BE2C (cell line): ENCODE measurements at places on chromosomes 3 and 15.
A peak's percentile ranks its signal among the peaks of the same experiment; 100 is the strongest.

DNA sequence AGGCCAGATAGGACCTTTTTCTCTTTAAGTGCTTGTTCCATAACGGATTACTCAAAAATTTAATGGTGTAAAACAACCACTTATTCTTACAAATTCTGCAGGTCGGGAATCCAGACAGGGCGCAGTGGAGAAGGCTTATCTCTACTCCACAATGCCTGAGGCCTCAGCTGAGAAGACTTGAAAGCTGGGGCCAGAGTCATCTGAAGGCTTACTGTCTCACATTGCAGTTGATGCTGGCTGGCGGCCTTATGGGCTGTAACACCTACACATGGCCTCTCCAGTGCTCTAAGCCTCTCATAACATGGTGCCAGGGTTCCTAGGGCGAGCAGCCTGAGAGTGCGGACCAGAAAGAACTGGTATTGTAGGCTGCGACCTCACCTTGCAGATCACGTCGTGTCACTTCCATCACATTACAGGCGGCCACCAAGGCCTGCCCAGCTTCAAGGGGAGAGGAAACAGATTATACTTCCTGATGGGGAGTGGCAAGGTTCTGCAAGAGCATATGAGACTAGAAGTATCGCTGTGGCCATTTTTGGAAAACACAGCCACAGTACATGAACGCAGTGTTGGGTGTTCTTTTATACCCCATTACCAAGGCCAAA, 32.4 kb downstream of the CMTM7 start:
- no peak for DNase-seq

DNA sequence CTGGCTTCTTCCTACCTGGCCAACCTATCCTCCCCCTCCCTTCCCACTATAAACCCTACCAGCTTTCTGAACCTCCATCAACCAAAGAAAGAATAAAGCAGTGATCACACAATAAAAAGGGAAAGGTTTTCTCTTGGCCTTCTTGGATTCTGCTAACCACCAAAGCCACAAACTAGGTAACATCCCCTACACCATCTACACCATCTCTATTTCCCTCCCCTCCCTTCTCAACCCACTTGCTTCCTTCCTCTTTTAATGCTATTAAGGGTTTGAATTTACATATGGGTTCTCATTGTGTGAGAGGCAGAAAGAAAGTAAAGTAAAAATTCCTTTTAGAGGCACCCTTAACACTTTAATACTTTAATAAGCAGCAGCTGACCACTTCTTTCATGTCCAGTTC, 25.8 kb upstream of the RSL24D1 start:
- DNase-seq: no peak

GRCh38 chr3:113250566-113250965, 39.2 kb downstream of the BOC start:
- no peak for DNase-seq

- DNase-seq: peak; percentile 85
Observed at GRCh38 chr15:90071220-90071807, 31.0 kb downstream of the IDH2 start.

DNA sequence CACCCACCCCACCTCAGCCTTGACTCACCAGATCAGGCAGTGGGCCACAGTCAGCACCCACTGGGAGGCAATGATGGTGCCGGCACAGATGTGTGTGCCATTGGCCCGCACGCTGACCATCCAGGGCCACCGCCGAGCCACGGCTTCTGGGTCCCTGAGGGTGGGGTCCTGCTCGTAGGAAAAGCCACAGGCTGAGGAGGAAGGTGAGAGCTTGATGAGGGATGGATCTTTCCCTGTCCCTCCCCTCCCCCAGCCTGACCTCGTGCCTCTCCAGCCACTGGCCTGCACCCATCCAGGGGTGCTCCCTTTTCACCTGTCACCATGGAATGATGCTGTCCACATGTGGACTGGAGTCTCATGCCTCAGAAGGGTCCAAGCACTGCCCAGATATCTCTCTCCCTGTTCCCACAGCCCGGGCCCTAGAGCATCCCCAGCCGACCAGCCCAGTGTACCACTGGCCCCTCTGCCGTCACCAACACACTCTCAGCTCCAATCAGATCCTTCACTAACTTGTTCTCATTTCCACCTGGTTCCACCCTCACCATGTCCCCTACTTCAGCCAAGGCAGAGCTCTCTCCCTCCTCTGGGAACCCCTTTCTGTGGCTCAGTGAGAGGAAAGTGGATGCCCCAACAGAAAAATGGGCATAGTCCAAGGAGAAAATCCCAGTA, 2.0 kb downstream of the PRSS50 start:
- DNase-seq: no peak

DNA sequence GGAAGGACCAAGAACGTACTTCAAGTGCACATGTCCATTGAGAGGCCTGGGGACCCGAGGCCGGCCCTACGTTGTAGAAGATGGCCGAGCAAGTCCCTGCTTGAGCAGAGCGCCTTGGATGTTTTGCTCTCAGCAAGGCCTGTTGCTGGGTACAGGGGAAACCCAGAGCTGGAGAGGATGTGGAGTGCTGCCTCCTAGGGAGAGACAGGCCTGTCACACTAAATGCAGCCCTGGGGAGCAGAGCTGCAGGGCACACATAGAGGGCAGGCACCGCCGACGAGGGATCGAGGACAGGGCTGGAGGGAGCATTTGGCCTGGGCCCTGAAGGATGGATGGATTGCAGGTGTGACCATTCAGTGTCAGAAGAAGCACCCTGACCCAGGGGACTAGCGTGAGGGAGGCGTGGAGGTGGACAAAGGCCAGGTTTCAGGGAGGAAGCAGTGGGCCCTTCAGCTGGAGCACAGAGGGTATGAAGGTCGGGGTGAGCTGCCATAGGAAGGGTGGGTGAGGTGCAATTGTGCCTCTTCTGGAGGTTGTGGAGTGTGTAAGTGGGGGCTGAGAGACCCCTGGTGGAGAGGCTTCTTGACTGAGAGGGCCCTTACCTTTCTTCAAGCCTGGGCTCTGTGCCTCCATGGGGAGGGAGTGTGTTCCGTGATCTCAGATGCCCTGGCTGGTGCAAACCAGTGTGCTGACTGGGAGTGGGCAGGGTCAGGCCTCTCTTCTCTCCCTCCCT, 142.4 kb downstream of the CHDH start:
- no peak for DNase-seq

DNA sequence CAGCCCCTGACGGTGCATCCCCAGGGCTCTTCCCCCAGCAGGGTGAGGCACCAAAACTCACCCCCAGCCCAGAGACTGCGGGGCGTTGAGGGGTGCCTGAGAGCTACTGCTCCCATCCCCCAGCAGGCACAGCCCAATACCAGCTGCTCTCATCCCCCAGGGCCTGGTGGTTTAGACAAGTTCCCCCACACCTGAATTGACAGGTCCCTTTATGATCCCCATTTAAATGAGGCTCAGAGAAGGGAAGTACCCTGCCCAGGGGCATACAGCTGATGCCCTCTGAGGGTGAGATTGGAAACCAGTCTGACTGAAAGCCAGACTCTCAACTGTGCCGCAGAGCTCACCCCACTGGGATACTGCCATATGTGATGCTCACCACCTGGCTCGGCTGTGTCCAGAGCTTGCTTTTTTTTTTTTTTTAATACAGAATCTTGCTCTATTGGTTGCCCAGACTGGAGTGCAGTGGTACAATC, 20.1 kb downstream of the DUSP7 start:
- DNase-seq: no peak

GRCh38 chr15:85667491-85668424, 127.0 kb downstream of the KLHL25 start:
- no peak for DNase-seq

DNA sequence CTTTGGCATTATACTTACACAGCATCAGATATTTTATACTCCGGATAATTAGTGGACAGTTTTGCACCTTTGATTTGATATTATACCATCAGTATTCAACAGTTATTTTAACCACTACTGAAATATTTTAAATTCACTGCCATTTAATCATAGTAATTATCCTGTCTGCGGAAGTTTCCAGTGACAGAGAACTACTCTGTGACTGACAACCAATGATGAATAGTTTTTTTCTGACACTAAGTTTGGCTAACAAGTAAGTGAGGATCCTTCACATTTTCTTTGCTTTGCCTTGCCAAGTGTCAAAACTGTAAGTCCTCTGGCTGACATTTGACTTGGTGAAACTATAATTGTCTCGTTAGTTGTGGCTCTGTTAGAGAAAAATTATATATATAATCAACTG, 30.5 kb upstream of the GOLGA8B start:
- DNase-seq: no peak

GRCh38 chr3:124351430-124352148, 359.7 kb upstream of the ROPN1 start:
- peak; percentile 67 for DNase-seq

GRCh38 chr3:118977118-118977517, 57.5 kb downstream of the IGSF11 start:
- no peak for DNase-seq

DNA sequence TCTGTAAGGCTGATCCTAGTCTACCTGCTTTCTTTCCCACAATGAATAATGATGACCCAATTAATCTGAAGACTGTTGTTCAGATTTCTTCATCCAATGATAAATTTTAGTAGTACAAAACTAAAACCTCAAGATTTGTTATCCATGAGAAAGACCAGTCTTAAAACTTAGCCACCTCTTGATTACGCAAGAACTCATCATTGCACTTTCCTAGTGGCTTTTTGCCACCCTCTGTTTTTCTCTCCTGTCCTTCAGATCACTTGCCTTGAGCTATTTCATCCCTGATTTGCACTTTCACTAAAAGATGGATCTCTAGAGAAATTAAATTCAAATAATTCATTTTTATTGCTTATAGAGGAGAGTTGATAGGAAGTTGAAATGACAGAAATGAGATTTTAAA, 142.7 kb upstream of the RBMS3 start:
- no peak for DNase-seq

GRCh38 chr3:5115506-5116162, 6.5 kb upstream of the ARL8B start:
- no peak for DNase-seq

DNA sequence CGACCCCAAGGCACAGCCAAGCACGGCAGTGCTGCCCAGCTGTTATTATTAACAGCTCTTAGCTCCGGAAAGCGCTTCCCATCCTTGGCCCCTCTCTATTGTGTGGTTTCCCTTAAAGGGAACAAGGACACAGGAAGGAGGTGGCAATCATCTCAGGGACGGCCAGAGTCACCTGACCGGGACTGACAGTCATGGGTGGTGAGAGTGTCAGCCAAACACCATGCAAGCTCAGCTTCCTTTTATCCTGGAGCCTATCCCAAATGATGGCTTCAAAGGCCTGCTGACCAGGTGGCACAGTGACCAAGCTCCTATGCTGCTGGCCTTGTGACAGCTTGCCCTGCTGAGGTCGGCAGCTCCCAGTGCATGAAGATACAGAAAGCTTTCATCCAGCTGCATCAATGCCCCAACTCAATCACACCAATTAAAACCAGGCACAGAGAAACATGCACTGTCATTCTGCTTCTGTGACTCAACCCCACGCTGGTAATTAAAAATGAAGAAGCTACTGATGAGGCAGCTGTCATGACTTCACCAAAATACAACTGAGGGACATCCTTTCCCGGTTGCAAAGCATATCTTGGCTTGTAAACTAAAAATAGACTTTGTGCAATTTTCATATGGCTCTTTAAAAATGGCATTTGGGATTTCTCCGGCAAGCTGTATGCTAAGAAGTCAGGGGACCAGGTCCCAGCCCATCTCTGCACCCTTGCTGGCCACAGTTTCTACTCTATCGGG, 34.0 kb downstream of the PCSK6 start:
- peak; percentile 49 for DNase-seq

GRCh38 chr15:95290176-95290974, 1040.1 kb upstream of the NR2F2 start:
- no peak for DNase-seq

- peak; percentile 32 for DNase-seq
Observed at GRCh38 chr3:77179762-77180161, 139.9 kb downstream of the ROBO2 start.

DNA sequence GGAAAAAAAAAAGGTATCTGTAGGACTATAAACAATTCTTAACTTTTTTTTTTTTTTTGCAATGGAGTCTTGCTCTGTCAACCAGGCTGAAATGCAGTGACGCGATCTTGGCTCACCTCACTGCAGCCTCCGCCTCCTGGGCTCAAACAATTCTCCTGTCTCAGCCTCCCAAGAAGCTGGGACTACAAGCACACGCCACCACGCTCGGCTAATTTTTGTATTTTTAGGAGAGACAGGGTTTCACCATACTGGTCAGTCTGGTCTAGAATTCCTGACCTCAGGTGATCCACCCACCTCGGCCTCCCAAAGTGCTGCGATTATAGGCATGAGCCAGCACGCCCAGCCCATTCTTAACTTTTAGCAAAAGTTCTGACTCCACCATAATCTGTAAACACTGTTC, 50.5 kb downstream of the TRPM7 start:
- DNase-seq: no peak

DNA sequence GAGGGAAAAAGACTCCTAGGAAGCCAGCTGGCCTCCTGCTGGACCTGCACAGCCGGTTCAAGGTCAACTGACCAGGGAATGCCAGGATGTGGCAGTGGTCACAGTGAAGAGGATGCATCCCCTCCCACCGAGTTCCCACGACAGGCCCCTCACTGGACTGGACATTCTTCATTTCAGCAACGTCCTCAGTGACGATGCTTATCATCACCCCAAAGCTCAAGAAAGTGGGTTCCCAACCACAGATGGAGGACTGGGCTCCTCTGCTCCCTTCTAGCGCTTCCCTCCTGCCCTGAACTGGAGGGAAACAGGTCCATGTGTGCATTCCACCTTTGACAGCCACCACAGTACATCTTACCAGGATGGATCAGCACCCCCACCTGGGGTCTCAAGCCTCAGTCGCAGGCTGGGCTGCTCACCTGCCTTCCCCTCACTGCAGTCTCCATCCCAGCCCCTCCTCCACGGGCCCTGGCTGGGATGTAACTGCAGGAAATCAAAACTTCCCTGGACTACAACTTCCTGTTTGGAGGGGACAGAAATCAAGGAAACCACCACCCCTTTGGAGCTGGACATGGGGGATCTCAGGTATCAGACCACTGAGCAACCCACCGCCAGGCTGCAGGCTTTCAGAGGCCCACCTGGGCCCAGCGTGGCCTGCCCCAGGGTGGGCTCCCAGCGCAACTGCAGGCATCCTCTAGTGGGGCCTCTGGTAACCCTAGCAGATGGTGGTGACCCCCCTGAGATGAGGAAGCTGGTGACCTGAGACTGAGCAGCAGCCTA, 7.3 kb downstream of the CALML4 start:
- DNase-seq: no peak

DNA sequence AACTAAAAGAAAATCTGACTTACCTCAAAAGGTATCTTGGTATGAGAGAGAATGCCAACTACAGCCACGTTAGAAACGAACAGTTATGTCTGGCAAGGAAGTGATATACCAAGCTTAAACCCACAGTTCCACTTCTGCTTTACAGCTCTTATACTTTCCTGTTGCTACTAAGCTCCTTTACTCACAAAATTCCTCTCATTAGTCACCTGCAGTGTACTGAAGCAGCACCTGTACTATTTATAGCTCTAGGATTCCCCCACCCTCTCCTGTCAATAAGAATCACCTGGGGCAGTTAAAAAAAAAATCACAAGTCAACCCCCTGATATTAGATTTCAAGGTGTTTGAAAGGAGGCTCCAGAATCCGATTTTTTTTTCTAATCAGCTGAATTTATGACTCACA, 2.9 kb upstream of the TMEM266 start:
- DNase-seq: no peak

- no peak for DNase-seq
Observed at GRCh38 chr15:81195339-81195864, 1.3 kb upstream of the IL16 start.

GRCh38 chr15:61092361-61093157, 136.5 kb downstream of the RORA start:
- no peak for DNase-seq

GRCh38 chr15:63601026-63601703, 4.0 kb downstream of the FBXL22 start:
- peak; percentile 44 for DNase-seq
